ENCODE measurements at places on chromosomes 5 and 9.

DNA sequence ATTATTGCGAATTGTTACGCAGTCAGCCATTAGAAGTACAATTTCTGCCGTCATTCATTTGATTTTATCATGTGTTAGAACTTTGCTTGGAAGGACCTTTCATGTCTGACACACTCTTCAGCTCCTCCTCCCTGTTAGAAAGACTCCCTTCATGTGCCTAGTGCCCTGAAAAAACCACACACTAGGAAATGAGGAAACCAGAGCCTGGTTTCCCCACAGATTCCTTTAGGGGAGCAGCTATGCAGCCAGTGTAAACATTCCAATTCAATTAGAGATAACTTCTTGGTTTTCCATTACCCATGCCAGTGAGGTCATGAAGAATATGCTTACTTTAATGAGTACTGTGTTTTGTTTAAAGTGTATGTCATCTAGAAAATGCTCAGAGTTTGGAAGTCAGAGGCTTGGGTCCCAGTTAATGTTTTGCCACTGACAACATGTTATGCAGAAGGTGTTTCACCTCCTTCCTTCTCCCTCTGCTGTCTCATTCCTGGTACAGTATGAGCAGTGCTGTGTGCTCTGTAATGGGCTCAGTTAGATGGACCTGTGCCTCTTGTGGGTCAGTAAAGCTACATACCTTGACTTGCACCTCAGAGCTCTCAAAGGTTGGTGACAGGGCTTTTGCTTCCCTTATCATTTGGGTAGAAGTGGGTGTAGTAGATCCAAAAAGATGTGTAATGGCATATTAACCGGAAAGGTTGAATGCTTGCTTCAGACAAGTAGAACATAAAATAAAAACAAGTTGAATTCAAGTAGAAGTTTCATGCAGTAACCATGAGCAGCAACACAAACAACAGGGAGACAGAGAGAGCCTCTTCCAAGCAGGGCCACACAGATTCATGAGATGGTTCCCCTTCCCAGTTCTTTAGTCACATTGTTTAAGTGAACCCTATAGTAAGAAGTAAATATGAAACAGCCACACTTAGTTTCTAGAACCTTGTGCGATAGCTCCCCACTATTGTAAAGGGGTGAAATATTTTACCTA is 52.6 kb upstream of the TNFAIP8 start:
- no peak for DNase-seq

DNA sequence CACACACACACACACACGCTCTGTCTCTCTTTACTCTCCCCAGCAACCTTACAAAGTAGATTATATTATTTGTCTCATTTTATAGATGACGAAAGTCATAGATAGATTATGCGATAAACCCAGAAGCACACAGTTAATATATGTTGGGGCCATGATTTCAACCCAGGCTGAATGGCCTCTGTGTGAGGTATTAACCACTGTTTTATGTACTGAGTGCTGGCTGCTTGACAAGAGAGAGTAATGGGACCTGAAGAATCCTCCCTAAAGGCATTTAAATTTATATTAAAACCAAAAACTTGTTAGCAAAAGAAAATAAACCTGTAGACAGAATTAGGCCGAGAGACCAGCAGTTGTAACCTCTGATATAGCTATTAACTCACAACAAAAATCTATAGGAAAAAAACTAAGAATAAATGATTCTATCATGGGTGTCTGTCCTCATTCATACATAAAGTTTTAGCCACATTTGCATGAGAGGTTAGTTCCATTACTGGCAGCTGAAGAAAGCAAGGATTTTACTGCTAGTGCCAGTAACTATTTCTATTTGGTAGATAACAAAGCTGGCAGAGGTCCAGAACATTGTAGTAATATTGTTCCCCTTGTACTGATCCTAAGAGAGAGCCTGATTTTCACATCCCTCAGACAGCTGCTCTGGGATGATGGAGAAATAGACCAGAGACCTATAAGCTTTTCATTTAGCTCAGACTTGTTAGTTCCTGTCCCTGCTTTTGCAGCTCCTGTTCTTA is 250.9 kb downstream of the ADGRV1 start:
- no peak for DNase-seq

- DNase-seq, result peak; percentile 39
Observed at GRCh38 chr9:121362813-121363621, 7.0 kb downstream of the STOM start.

GRCh38 chr9:114981063-114981462 is 50.7 kb upstream of the TNFSF8 start:
- no peak for DNase-seq

DNA sequence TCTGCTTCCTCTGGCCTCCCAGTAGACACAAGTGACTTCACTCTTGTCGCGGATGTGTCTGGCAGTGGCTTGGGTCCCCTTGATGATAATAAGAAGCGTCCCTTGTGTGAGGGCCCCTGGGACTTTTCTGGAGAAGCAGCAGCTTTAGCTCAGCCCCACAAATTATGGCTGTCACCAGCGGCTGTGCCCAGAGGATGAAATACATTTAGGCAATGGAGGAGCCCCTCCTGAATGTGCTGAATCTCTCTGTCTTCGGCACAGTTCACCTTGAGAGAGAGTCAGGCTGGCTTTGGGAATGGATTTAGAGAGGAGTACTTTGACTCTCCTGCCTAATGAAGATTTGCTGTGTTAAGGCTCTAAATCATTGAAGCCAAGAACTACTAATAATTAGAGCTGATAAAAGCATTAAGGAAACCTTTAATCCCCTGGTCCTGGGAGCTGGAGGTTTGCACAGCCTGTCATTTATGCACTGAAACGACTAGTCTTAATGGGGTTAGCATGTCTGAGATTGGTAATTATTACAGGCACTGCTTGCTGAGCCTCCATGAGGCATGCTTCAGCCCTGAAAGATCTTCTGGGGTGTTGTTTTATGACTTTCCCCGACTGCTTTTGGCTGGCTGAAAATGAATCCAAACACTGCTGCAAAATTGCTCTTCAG is 127.0 kb downstream of the TENT4A start:
- DNase-seq, result no peak

DNA sequence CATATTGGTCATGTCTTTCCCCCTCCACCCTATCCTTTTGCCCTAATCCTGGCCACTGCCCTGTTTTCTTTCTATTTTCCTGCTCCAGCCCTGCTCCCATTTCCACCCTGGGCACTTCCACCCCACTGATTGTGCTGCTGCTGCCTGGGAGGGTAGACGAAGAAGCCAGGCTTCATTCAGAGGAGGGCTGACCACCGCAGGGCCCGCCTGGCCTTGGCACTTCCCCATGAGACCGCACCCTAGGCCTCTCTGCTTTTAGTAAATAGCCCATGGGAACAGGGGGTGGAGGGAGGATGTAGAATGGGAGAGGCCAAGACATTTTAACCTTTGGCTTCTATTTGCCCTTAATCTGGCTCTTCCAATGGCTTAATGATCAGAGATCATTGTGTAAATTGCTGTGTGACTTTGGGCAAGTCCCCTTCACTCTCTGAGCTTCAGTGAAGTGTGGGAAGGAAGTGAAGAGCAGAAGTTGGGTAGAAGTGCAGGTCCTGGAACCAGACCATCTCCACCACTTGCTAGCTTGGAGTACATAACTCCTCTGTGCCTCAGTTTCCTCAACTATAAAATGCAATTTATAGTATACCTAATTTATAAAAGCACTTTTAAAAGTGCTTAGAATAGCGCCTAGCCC is 13.6 kb upstream of the GPX3 start:
- DNase-seq, result no peak

- no peak for DNase-seq
Observed at GRCh38 chr5:15234366-15234765, 265.6 kb upstream of the FBXL7 start.

DNA sequence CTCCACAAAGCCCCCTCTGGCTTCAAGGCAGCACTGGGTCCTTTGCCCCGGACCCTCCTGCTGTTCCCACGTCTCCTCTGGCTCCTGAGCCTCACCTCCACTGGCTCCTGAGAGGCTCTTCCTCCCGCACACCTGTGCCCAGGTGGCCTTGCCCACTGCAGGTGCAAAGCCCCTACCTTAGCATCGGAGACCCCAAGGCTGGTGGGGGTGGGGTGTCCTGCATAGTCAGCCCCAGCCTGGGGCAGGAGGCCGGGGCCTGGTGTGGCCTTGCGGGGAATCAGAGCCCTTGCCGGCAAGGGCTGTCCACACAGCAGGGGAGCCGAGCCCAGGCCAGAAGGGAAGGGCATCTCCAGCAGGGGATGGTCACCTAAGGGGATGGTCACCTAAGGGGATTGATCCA is 41.3 kb upstream of the CEP72 start:
- DNase-seq, result no peak

- no peak for DNase-seq
Observed at GRCh38 chr5:179767496-179768100, 26.2 kb upstream of the LTC4S start.

DNA sequence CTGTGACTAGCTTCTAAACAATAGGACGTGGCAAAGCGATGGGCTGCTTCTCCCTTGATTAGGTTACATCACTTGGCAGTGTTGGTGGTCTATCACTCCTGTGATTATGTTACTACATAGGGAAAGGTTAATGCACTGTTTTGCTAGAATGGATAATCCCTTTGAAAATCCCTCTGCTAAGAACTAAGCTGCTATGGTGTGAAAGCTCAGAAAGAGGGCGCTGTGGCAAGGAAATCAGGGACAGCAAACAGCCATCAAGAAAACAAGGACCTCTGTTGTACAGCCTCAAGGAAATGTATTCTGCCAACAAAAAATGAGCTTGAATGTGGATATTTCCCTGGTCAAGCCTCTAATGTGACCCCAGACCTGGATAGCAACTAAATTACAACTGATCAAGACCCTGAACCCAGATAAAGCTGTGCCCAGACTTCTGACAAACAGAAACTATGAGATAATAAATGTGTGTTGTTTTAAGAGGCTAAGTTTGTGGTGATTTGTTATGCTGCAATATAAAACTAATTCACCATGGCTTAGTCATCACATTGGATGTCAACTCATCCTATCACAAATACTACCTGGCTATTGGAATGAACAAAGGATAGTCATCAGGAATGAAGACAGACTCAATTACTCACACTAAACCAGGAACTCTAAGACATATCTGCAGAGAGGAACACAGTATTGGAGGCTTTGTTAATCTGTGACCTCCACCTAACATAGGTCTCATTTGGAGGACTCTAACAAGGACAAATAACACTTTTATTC is 1215.9 kb downstream of the EFNA5 start:
- DNase-seq, result peak; percentile 52

GRCh38 chr5:95531491-95531890 is 23.3 kb downstream of the SKIC3 start:
- no peak for DNase-seq

DNA sequence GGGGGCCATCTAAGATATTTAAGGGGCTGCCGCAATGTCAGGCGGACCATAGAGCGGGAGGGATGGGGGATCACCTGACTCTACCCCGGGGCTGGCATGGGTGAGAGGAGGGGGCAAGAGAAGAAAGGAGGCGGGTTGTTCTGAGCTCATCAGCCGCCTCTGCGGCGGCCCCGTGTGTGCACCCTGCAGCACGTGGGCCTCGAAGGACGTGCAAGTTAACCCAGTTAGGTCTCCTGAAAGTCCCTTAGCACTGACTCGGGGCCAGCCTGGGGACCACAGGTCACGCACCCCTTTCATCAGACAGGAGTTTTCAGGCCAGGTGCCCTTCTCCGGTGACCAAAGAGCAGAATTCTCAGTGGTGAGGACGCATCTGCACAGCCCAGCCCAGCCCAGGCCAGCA is 58.0 kb downstream of the UBE2QL1 start:
- no peak for DNase-seq

GRCh38 chr5:141850244-141850768 is 27.9 kb downstream of the PCDH1 start:
- peak; percentile 74 for DNase-seq

DNA sequence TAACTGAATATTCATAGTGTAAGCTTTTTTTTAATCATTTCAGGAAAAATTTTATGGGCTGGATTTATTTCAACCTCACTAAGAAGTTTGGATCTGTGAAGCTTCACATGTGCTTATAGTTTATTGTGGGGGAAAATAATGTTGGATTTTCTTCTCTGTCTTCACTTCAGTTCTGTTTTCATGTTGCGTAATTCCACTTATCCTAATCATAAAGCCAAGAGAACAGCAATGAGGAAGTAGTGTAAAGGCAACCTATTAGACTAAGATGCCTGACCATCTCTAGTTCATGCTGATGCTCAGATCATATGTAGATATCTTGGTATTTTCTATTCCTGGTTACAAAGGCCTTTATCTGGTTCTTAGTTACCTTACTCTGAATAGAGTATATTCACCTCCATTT is 50.0 kb downstream of the CD180 start:
- no peak for DNase-seq

DNA sequence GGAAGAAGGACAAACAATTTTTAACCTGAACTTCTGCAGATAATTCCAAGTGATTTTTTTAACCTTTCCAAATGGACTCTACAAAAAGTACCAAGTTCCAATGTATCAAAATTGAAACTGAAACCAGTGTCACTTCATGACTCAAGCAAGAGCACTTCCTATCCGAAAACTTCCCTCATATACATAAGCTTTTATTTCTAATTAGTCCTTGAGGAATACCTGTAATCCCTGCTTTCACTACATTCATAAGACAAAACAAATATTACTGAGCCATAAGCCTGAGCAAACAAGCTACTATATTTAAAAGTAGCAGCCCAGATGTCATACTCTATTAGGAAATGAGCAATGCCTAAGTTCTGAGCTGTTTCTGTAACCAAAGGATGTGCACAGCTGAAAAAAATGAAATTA is 224.4 kb downstream of the EBF1 start:
- DNase-seq, result no peak

GRCh38 chr5:10556289-10556807 is 7.5 kb upstream of the ANKRD33B start:
- no peak for DNase-seq

DNA sequence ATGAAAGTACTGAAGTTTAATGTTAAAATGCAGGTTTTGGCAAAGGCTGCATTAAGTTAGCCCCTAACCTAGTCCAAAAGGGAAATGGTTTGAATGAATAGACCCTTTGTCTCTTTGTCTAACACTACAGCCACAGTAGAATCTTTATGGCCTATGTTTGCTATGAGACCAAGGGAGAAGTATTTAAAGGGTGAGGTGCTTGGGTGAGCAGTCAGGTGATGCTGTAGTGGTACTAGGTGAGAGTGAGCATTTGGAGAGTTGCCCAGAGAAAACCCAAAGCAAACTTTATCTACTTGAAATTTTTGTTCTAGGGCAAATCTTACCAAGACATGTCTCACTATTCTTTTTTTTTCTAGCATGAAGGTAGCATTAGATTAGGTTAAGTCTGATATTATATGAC is 1961.4 kb upstream of the WWC1 start:
- no peak for DNase-seq

DNA sequence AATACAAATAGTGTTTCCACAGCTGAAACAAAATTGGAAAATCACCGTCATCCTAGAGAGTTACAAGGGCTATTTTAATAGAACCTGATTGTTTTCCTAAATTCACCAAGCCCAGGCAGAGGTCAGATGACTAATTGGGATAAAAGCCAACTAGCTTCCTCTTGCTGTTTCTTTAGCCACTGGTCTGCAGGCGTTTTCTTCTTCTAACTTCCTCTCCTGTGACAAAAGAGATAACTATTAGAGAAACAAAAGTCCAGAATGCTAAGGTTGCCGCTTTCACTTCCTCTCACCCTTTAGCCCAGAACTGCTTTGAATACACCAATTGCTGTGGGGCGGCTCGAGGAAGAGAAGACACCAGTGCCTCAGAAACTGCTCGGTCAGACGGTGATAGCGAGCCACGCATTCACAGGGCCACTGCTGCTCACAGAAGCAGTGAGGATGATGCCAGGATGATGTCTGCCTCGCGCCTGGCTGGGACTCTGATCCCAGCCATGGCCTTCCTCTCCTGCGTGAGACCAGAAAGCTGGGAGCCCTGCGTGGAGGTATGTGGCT is at the start of gene TLR4:
TLR4 (plus strand) TSS at position 380 of the 552 bp plus-strand sequence; CDS start at position 450, 70 bp downstream.
- peak; percentile 79 for DNase-seq
